ENCODE measurements at places on chromosomes 3 and 15. TPM values are rescaled to one million over a fixed set of nuclear protein-coding genes. Genes with fewer than 3 reads are reported as not detected.

PAK6 gene
- 0.83 TPM for total RNA-seq

GRCh38 chr15:94667109-94667508 lies 435.7 kb downstream of the MCTP2 start:
- no peak for DNase-seq

DNA sequence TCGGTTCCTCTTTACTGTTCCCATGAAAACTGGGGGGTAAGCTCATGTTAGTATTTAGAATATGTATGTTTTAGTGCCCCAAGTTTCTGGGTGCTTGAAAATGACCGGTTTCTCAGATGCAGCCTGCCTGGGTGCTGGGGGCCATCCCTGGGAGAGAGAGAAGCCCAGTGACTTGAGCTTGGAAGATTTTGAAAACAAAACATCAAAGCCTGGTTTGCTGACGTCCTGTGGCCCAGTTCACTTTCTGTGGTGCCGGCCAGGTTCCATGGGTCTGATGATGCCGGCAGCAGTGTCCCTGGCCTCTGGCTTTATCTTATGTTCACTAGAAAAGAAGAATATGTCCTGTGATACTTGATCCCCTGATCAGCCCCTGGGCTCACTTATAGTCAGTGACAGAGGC lies 17.1 kb downstream of the APBA2 start:
- DNase-seq = no peak

DNA sequence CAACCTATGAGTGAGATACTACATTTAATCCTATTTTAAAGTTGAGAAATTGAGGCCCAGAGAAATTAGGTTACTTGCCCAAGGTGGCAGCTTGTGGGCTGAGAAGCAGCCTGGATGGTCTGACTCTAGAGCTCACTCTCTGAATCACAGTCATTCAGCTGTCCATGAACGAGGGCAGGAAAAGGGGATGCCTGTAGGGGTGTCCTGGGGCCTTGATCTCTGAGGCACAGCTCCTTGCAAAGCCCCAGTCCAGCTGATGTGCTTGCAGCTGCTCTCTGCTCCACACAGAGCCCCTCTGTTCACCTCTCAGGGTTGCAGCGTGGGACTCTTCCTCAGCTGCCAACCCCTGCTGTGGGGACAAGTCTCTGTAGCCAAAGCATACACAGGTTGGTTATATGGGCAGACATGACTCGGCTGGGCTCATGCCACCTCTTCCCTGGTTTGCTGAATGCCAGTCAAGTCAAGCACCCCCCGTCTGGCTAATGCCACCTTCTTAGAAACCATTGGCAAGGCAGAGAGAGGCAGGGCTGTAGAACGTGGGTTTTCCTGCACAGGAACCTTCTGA lies 56.8 kb downstream of the GASK1A start:
- DNase-seq = no peak

DNA sequence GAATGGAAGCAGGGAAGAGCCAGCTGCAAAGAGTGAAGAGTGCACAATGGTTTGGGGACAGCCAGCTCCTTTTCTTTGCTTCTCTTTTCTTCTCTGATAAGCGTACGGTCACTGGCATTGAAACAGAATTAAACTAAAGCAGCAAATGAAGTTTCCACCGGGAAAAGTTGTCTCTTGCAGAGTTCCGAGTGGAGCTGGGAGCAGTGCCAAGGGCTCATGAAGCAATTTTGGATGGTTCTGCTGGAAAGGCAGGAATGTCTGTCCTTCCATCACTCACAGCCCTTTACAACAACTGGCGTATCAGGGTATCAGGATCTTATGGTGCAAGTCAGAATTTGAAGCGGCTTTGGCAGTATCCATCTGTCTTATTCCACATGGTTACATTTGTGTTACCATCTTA lies 1042.9 kb downstream of the NTRK3 start:
- no peak for DNase-seq
